ENCODE measurements at places on chromosomes 1 and 21. TPM values are rescaled to one million over a fixed set of nuclear protein-coding genes. Genes with fewer than 3 reads are reported as not detected.

DNA sequence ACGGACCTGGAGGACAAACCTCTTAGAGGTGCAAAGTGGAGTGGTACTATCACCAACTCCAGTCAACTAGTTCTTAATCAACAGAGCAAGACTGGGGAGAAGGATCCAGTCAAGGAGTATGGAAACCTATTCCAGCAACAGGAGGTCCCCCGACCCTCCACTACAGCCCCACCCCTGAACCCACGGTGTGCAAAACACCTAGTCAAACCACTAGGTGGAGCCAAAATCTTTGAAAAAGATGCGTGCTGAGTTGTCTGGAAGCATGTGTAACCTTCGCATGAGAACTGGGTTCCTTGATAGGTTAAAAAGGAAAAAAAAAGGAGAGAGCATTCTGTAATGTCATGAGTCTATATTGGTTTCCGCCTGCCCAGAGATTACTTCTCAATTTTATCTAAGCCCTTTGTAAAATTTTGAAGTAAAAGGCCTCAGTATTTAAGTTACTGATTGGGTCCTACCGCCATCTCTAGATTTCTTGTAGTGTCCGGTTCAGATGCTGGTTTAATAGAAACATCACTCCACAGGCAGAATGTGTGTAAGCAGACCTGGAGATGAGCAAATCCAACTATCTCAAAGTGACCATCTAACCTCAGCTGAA is 81.9 kb upstream of the HAO2 start:
- peaks cover 25% of the 10 kb centered on the region for H3K27me3 ChIP-seq
- H3K27ac ChIP-seq: no peak overlapping the region
- H3K4me1 ChIP-seq: no peaks in the 10 kb centered on the region
- DNase-seq: no peak
- H3K36me3 ChIP-seq: no peaks in the 10 kb centered on the region

DNA sequence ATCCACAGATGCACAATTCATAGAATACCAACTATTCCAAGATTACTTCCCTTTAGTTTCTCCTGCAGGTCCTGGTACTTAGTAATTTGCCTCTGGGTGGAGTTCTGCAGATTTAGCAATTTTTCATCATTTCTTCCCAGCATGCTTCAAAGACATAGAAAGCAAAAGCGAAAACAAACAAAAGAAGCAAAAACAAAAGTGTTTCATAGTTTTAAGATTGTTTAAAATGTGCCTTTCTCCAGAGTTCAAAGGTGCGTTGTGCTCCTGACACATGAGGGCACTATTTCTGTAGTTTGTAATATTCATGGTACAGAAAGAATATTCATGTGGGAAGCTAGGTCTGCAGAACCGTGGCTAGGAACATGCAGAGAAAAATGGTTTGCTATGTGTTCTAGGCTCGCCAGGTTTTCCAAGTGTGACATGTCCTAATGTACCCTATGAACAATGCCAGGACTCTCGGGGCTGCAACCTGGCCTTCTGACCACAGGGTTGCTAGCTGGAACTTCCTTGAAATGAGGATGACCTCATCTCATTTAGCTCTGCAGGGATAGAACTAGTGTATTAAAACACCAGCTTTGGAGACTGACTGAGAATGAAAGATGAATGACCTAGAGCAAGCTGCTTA is 30.0 kb upstream of the RCSD1 start:
- peak; percentile 46 for DNase-seq
- peak overlapping the region; percentile 82 for H3K27ac ChIP-seq

- peaks cover 22% of the 10 kb centered on the region for H3K4me1 ChIP-seq
- peaks cover 9% of the 10 kb centered on the region for H3K36me3 ChIP-seq
- H3K27me3 ChIP-seq: no peaks in the 10 kb centered on the region
- no peak overlapping the region for H3K4me3 ChIP-seq
These were observed 64.7 kb downstream of the SLC35A3 start for GRCh38 chr1:100034470-100034869.

DNA sequence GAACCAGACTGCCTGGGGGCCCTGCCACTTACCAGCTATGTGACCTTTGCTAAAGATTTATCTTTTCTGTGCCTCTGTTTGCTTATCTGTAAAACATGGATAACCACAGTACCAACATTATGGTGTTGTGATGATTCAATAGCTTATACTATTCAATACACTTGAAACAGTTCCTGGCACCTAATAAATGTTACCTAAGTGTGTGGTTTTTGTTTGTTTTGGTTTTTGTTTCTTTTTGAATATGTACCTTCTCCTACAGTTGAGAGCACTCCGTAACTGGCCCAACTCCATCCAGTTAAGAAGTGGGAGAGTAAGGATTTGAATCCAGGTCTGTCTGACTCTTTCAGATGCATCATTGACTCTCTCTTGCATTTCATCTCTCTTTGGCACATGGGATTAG is 125.8 kb upstream of the C8B start:
- no peaks in the 10 kb centered on the region for H3K27me3 ChIP-seq
- no peak overlapping the region for H3K27ac ChIP-seq
- H3K4me1 ChIP-seq: no peaks in the 10 kb centered on the region
- DNase-seq: no peak
- H3K36me3 ChIP-seq: no peaks in the 10 kb centered on the region

GRCh38 chr1:54500107-54500431 is 48.0 kb upstream of the ACOT11 start:
- H3K36me3 ChIP-seq: no peaks in the 10 kb centered on the region
- H3K4me1 ChIP-seq: peaks cover 13% of the 10 kb centered on the region
- no peak for DNase-seq
- H3K27ac ChIP-seq: no peak overlapping the region
- H3K4me3 ChIP-seq: peak overlapping the region; percentile 55

GRCh38 chr1:184362876-184363275 is 24.0 kb upstream of the C1orf21 start:
- H3K36me3 ChIP-seq: no peaks in the 10 kb centered on the region
- H3K27ac ChIP-seq: no peak overlapping the region
- H3K27me3 ChIP-seq: peaks cover 5% of the 10 kb centered on the region
- DNase-seq: no peak

The SPOCD1 gene
- total RNA-seq: 0.34 TPM

Measured in activated naive CD8-positive, alpha-beta T cell treated with anti-CD3 and anti-CD28 coated beads, Interleukin-2, amount 10 ng/mL, durations not matched to agents 7 days and 5 days (primary cell).